HFFc6 (cell line): ENCODE measurements at places on chromosomes 3 and 15. TPM values are rescaled to one million over a fixed set of nuclear protein-coding genes. Genes with fewer than 3 reads are reported as not detected.

- peaks cover 26% of the 10 kb centered on the region for H3K36me3 ChIP-seq
- H3K27me3 ChIP-seq = 0 out of 2 replicates have a peak, but pooled peaks cover 2% of the 10 kb centered on the region
- H3K4me3 ChIP-seq = no peak overlapping the region
- H3K4me1 ChIP-seq = 0 out of 2 replicates have a peak, but pooled peaks cover 7% of the 10 kb centered on the region
Measured at GRCh38 chr15:71353171-71353570, 237.9 kb downstream of the THSD4 start.

Gene HYAL1
- total RNA-seq = 0.21 to 0.38 TPM in 2 of 3 replicates, not detected in the other

DNA sequence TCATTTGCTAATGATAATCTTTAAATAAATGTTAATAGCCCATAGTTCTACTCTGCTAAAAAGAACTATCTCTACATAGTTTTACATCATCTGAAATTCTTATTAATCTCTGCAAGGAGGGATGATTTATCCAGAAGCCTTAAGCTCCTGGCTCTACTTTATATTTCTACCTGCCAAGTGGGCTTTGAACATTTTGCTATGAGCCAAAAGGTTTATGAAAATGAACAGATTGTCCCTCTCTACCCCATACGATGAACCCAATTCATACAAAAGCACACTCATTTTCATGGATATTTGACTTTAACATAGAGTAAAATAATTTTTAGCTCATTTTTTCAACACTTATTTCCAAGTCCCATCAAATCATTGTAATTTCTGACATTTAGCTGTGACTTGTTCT is 611.0 kb downstream of the NSUN3 start:
- no peak overlapping the region for H3K4me3 ChIP-seq
- H3K4me1 ChIP-seq = no peaks in the 10 kb centered on the region
- no peaks in the 10 kb centered on the region for H3K27me3 ChIP-seq
- H3K36me3 ChIP-seq = no peaks in the 10 kb centered on the region

DNA sequence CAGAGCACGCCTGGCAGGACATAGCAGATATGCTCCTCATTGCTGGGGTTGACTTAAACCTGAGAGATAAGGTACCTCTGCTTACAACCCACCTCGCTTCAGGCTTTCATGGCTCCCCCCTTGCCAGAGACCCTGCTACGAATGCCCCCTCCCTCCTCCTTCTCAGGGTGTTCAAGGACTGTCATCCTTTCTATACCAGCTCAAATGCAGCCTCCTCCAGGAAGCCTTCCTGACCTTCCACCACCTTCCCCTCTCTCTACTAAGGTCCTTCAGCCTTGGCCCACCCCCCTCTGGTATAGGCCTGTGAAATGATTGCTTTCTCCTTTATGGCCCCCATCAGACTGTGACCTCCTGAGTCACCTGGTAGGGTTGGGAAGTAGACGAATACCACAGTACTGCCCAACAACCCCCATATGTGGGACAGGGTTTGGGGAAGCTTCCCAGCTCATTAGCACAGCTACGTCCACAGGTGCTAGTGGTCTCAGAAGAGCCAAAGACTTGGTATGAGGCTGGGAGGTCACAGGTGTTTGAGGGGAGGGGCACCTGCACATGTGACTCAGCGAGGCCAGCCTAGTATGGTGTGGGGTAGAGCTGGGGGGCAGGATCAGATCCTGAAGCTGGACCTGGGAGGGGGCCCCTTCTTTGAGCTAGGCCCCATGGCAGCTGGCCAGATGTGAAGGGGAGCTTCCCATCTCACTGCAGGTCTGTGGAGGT is 32.0 kb downstream of the ANKDD1A start:
- H3K27me3 ChIP-seq = no peaks in the 10 kb centered on the region
- no peaks in the 10 kb centered on the region for H3K4me1 ChIP-seq
- no peak overlapping the region for H3K27ac ChIP-seq

DNA sequence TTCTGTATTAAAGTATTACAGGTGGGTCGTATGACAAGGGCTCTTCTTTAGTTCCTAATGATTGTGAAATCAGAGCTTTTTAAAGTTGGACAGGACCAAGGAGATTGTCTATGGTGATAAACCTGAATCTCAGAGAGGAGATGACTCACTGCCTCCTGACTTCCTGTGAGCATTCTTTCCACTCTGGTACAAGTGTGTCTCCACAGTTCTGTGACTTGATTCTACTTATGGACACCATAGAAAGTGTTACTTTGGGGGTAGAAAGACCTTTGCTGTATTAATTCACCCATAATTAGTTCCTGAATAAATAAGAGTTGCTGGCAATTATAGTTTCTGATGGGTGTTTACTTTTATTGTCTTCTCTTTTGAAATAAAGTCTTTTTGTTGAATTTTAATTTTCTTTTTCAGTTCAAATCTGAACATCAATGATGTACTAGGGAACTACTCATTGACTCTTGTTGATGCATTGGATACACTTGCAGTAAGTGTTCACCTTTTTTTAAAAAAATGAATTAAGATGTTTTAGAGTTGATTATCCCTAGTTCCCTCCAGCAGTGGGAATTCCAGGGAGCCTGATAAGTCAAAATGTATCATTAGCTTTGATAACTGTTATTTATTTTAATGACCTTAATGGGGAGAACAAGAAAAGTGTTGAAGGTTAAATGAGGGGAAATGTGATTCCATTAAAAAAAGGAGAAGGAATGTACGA is 7.4 kb downstream of the EDEM1 start:
- DNase-seq = peak; percentile 86
- H3K36me3 ChIP-seq = peaks cover 38% of the 10 kb centered on the region
- H3K4me3 ChIP-seq = peak overlapping the region; percentile 50
- H3K27ac ChIP-seq = peak overlapping the region; percentile 85
- H3K4me1 ChIP-seq = peaks cover 83% of the 10 kb centered on the region
- no peaks in the 10 kb centered on the region for H3K27me3 ChIP-seq

GRCh38 chr15:79811406-79812405 is 85.1 kb downstream of the MTHFS start:
- H3K36me3 ChIP-seq = no peaks in the 10 kb centered on the region
- no peak for DNase-seq
- no peak overlapping the region for H3K4me3 ChIP-seq
- H3K27ac ChIP-seq = no peak overlapping the region
- H3K4me1 ChIP-seq = peaks cover 14% of the 10 kb centered on the region

Gene ANKRD63
- not detected in 3 replicates for total RNA-seq

DNA sequence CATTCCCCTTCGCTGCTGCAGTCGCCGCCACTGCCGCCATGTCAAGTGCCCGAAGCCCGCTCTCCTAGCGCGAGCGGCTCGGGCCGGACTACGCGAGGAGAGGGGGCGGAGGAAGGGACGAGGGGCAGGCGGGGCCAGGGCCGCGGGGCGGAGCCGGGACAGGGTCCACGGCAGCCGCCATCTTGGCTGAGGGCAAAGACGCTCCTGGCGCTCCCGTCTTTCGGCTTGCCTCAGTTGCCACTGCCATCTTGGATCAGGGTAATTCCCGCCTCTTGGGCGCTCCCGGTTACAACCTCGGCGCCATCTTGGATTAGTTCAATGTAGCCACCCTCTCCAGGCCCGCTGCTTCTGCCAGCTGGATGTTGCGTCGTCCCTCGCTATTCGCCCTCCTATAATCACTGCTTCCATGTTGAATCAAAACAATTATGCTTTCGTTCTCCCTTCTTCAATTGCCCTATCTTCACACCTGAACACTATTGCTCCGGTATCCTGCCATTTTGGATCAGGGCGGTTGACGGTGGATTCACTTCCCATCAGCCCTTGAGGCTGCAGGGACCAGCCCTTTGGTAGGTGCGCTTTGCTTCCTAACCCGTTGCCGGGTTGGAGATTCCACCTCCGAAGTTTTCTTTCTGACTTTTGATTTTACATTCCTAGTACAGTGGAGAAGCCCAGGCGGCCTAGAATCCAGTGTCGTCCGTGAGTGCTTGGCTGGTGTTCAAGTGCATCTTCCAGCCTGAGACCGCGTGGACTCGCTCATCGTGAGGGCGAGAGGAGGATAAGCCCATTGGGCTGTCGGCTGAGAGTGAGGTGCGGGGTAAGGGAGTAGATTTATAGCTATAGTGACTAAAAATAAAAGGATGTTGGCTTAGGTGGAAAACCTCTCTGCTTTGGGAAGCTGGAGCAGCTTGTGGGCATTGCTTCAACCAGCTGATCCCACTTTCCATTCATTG is at the start of gene HACD2:
TSS of gene HACD2 (minus strand) at position 66 of the 950 bp plus-strand sequence. CDS start at position 40, 26 bp downstream.
- DNase-seq = peak; percentile 96
- peaks cover 40% of the 10 kb centered on the region for H3K36me3 ChIP-seq
- peaks cover 26% of the 10 kb centered on the region for H3K4me1 ChIP-seq
- H3K27ac ChIP-seq = peak within 1 kb of the TSS; percentile 67
- H3K27me3 ChIP-seq = peaks cover 2% of the 10 kb centered on the region; the same call in 1 of the 2 replicates
